NCI-H2081 (cell line): ENCODE measurements at places on chromosomes 1 and 21.

DNA sequence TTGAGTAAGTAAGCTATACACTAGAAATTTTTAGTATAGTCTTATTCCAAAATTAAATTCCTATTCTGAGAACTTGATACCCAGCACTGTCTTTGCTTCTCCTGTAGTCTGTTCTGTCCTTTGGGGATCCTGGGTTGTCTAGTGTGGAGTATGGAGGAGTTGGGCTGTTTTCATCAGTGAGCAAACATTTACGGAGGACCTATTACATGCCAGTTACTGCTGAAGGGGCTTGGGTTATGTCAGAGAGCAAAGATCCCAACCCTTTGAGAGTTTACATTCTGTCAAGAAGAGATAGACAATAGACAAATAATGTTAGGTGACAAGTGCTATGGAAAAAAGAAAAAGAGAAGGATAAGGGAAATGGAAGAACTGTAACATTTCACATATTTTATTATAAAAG, 9.0 kb downstream of the TRAPPC10 start:
- no peak for DNase-seq

DNA sequence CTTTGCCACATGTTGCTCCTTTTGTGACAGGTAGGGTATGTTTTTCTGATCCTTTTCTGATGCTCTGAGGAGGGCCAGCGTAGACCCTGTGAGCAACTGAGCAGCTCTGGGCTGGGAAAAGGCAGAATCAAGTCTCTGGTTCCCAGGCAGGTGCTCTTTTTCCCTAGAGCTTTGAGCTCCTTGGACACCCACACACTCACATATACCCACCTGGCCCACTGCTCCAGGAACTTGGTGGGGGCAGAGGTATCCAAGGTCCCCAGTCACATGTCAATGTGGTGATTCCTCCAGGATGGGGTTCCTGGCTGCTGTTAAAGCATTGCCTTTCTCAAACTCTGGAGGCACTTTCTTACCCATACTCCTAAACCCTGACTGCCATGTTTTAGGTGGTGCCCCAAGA, 5.4 kb downstream of the CD2 start:
- DNase-seq: no peak

- no peak for DNase-seq
These were observed 286.8 kb upstream of the PLD5 start for GRCh38 chr1:242811092-242811840.

GRCh38 chr1:1439546-1440261, 4.2 kb downstream of the VWA1 start:
- no peak for DNase-seq
